ENCODE measurements at places on chromosomes 12 and 14.

- no peak overlapping the region for H3K27ac ChIP-seq
- H3K4me3 ChIP-seq, result no peak overlapping the region
- no peak for DNase-seq
- no peaks in the 10 kb centered on the region for H3K36me3 ChIP-seq
- no peaks in the 10 kb centered on the region for H3K4me1 ChIP-seq
- H3K27me3 ChIP-seq, result peaks cover 46% of the 10 kb centered on the region
Measured at GRCh38 chr14:75333606-75334548, 55.2 kb downstream of the FOS start.

- peaks cover 27% of the 10 kb centered on the region for H3K4me1 ChIP-seq
- H3K27ac ChIP-seq, result no peak overlapping the region
- H3K4me3 ChIP-seq, result no peak overlapping the region
- H3K27me3 ChIP-seq, result no peaks in the 10 kb centered on the region
- DNase-seq, result peak; percentile 69
Measured at GRCh38 chr14:61184112-61184511, 97.0 kb downstream of the TMEM30B start.

GRCh38 chr12:65881348-65881961, 57.2 kb downstream of the HMGA2 start:
- peaks cover 76% of the 10 kb centered on the region for H3K36me3 ChIP-seq
- peaks cover 59% of the 10 kb centered on the region for H3K4me1 ChIP-seq
- no peak for DNase-seq

DNA sequence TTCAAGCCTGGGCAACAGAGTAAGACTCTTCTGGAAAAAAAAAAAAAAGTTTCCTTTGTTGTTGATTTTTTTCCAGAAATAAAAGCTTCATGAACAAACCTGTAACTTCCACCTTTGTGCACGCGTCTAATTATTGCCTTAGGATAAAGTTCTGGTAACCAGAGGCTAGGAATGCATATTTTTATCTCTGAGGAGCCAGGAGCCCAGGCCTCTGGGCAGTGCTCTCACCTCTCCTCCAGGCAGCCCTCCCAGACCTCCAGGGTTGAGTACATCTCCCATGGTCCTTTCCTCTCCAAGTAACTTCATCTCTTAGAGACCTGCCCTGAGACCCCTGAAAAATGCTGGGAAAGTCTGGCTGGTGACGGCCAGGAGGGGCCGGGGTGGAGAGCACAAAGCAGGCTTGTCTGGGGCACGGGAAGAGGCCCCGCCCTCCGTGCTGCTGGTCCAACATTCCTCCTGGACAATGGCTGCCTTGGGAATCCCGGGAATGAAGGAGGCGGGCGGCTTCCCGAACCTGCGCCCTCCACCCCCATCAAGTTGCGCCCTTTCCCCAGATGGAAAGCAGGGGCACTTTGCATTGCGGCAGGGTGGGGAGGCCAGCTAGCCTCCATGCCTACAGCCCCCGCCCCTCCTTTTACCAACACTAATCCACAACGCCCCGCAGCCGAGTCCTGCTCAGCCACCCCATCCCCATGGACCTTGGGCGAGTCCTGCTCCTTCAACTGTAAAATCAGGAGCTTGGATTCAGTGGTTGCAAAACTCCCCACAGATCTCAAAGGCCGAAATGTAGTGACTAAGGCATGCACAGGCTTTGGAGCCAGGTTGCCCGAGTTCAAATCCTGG, 7.3 kb upstream of the FIGNL2 start:
- H3K4me3 ChIP-seq, result no peak overlapping the region
- no peaks in the 10 kb centered on the region for H3K27me3 ChIP-seq
- no peak overlapping the region for H3K27ac ChIP-seq
- no peaks in the 10 kb centered on the region for H3K36me3 ChIP-seq

- no peak overlapping the region for H3K27ac ChIP-seq
- no peak overlapping the region for H3K4me3 ChIP-seq
- no peak for DNase-seq
- H3K4me1 ChIP-seq, result no peaks in the 10 kb centered on the region
- no peaks in the 10 kb centered on the region for H3K27me3 ChIP-seq
- no peaks in the 10 kb centered on the region for H3K36me3 ChIP-seq
Measured at GRCh38 chr12:7916936-7917335, 19.1 kb downstream of the SLC2A3 start.

GRCh38 chr12:45189766-45190403, 26.0 kb upstream of the ANO6 start:
- H3K27ac ChIP-seq, result no peak overlapping the region
- peaks cover 15% of the 10 kb centered on the region for H3K4me1 ChIP-seq
- DNase-seq, result no peak

- H3K4me1 ChIP-seq, result peaks cover 27% of the 10 kb centered on the region
- no peak overlapping the region for H3K27ac ChIP-seq
- no peaks in the 10 kb centered on the region for H3K27me3 ChIP-seq
- H3K4me3 ChIP-seq, result no peak overlapping the region
- DNase-seq, result peak; percentile 39
Measured at GRCh38 chr12:122322501-122322900, 56.2 kb upstream of the VPS33A start.

GRCh38 chr12:59452259-59452658, 143.6 kb upstream of the SLC16A7 start:
- peak; percentile 86 for DNase-seq
- H3K4me3 ChIP-seq, result no peak overlapping the region
- H3K27ac ChIP-seq, result 0 out of 2 replicates have a peak overlapping the region, but pooled peaks have one; percentile 0

DNA sequence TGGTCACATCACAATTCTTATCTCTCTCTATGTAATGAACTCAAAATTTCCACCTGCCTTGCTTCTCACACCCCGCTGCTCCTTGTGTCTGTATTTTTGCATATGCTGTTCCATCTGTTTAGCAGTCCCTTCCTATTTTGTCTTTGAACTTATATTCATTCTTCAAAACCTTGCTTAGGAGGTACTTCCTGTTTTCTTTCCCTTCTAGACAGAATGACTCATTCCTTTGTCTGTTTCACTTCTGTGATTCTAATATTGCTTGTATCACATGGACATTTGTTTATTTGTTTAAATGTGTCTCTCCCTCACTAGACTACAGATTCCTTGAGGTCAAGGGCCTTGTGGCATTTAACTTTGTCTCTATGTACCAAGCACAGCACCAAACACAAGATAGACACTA, 424.2 kb downstream of the ETNK1 start:
- H3K27ac ChIP-seq, result no peak overlapping the region
- H3K4me1 ChIP-seq, result no peaks in the 10 kb centered on the region
- H3K27me3 ChIP-seq, result no peaks in the 10 kb centered on the region
- no peak for DNase-seq
- no peak overlapping the region for H3K4me3 ChIP-seq

- H3K27ac ChIP-seq, result peak overlapping the region; percentile 47
- H3K4me3 ChIP-seq, result 0 out of 2 replicates have a peak overlapping the region, but pooled peaks have one; percentile 31
- peak; percentile 90 for DNase-seq
- H3K4me1 ChIP-seq, result peaks cover 26% of the 10 kb centered on the region
Measured at GRCh38 chr12:56086096-56086495, 6.1 kb downstream of the ERBB3 start.

GRCh38 chr14:65243766-65244442, 141.6 kb upstream of the MAX start:
- peaks cover 46% of the 10 kb centered on the region for H3K4me1 ChIP-seq
- H3K36me3 ChIP-seq, result no peaks in the 10 kb centered on the region
- DNase-seq, result peak; percentile 82
- H3K27me3 ChIP-seq, result no peaks in the 10 kb centered on the region

DNA sequence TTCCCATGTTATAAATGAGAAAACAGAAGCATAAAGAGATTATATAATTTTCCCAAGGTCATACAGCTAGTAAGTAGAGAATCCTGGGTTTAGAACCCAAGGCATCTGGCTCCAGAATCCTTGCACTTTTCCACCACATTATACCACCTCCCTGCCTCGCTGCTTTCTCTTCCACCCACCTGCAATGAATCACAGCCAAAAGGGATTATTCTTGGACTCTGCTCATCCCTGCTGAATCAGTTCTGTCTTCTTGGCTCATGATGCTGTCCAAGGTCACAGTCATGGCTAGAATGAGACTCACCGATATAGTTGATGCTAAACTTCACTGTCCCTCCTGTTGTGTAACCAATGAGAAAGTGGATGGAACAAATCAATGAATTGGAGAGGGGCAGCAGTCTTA, 356.6 kb downstream of the FUT8 start:
- no peak for DNase-seq
- H3K4me1 ChIP-seq, result peaks cover 3% of the 10 kb centered on the region
- no peaks in the 10 kb centered on the region for H3K27me3 ChIP-seq
- H3K4me3 ChIP-seq, result no peak overlapping the region

DNA sequence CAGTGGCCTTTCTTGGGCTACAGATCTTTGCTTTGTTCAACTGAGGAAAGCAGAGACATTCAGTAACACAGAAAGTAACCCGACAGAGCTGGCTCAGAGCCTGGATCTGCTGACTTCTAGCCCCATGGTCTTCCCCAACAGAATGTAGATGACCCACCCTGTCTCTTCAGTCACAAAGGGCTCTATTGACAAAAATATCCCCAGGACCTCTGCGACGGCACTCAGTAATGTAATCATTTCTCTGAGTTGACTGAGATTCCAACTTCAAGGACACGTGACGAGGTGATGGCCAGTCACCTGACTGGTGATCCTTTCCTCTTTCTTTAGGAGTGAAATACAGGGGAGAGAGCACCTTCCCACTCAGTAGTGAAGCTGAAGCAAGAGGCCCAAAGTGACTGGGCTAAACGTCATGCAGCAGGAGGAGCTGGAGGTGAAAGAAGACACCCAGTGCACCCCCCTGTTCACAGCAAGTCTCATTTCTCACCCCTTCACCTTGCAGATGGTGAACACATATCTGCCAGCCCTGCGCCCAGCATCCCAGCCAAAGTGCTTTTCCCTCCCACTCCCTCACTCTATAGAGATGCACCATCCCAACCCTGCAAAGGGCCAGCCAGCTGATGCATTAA, 179.2 kb upstream of the EGLN3 start:
- no peaks in the 10 kb centered on the region for H3K4me1 ChIP-seq
- H3K27ac ChIP-seq, result no peak overlapping the region
- H3K27me3 ChIP-seq, result no peaks in the 10 kb centered on the region
- no peak overlapping the region for H3K4me3 ChIP-seq
- no peaks in the 10 kb centered on the region for H3K36me3 ChIP-seq
- DNase-seq, result no peak

DNA sequence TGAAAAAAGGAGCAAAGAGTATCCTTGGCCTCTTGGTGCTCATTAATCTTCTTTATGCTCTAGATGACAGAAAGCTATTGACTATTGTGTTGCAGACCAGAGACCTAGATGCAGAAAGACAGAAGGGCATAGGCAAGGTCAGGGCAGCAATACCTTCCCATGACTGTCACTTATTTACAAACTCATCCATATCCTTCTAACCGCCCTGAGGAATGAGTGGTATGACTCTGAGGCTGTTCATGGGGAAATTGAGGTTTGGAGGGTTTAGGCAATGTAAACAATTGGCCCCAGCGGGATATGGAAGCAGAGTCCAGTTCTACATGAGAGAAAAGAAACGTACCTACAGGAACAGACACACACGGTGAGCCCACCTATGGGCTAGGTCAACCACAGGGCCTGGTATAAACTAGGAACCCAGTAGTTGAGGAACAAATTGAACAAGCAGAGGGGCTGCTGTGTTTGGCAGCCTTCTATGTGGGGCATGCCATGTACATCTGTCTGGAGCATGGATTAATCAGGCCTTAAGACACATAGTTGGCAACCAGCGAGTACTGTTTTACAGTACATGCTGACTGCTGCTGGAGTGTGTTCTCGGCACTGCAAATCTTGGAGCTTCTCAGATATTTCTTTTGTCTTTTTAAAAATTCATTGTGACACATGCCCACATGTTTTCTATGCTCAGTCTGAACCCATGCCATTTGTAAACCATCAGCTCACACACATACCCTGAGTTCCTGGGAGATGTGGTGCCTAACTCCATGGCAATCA, 159.7 kb upstream of the NTF3 start:
- H3K27ac ChIP-seq, result no peak overlapping the region
- no peaks in the 10 kb centered on the region for H3K4me1 ChIP-seq
- no peaks in the 10 kb centered on the region for H3K27me3 ChIP-seq
- no peaks in the 10 kb centered on the region for H3K36me3 ChIP-seq

GRCh38 chr12:124303579-124304313, 8.9 kb downstream of the RFLNA start:
- peaks cover 41% of the 10 kb centered on the region for H3K27me3 ChIP-seq
- no peak overlapping the region for H3K4me3 ChIP-seq
- no peaks in the 10 kb centered on the region for H3K4me1 ChIP-seq
- DNase-seq, result no peak
- no peak overlapping the region for H3K27ac ChIP-seq
- H3K36me3 ChIP-seq, result no peaks in the 10 kb centered on the region

- H3K4me1 ChIP-seq, result no peaks in the 10 kb centered on the region
- peaks cover 33% of the 10 kb centered on the region for H3K27me3 ChIP-seq
- no peak for DNase-seq
- no peak overlapping the region for H3K4me3 ChIP-seq
Measured at GRCh38 chr12:131221061-131221956, 267.6 kb downstream of the ADGRD1 start.

GRCh38 chr14:68822132-68822651, 29.3 kb upstream of the ZFP36L1 start:
- H3K27me3 ChIP-seq, result no peaks in the 10 kb centered on the region
- no peaks in the 10 kb centered on the region for H3K36me3 ChIP-seq
- no peaks in the 10 kb centered on the region for H3K4me1 ChIP-seq
- no peak overlapping the region for H3K4me3 ChIP-seq
- no peak overlapping the region for H3K27ac ChIP-seq
- no peak for DNase-seq

DNA sequence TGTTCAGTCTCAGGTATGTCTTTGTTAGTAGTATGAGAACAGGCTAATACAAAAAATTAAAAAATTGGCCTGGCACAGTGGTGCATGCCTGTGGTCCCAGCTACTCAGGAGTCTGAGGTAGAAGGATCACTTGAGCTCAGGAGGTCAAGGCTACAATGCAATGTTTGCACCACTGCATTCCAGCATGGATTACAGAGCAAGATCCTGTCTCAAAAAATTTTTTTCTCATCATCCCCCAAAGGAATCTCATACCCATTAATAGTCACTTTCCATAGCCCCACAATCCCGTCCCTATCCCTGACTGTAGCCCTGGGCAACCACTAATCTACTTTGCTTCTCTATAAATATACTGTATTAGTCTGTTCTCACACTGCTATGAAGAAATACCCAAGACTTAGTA, 57.8 kb downstream of the TTC8 start:
- no peaks in the 10 kb centered on the region for H3K27me3 ChIP-seq
- no peak overlapping the region for H3K4me3 ChIP-seq
- H3K36me3 ChIP-seq, result 0 out of 2 replicates have a peak, but pooled peaks cover 4% of the 10 kb centered on the region

DNA sequence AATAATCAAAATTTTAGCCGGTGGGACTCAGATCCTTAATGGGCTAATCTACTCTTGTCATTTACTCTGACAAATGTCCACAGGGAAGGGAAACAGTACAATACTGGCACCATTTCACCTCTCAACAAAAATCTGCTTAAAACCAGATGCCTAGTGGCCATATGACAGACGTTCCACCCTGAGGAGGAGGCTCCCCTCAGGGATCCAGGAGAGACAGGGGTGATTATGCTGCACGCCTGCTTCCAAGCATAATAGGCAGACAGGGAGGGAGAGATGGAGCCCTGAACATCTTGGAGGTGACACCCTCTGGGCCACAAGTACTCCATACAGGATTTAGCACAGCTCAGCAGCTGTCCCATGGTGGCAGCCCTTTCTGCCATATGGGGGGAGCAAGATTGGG, 24.8 kb upstream of the AKAP6 start:
- H3K27ac ChIP-seq, result no peak overlapping the region
- no peaks in the 10 kb centered on the region for H3K27me3 ChIP-seq
- no peak for DNase-seq
- peaks cover 23% of the 10 kb centered on the region for H3K4me1 ChIP-seq
- H3K36me3 ChIP-seq, result no peaks in the 10 kb centered on the region
- no peak overlapping the region for H3K4me3 ChIP-seq

GRCh38 chr12:109130297-109131153, 14.1 kb downstream of the ACACB start:
- H3K4me1 ChIP-seq, result no peaks in the 10 kb centered on the region
- H3K4me3 ChIP-seq, result no peak overlapping the region
